ENCODE measurements at places on chromosomes 1 and 21.

DNA sequence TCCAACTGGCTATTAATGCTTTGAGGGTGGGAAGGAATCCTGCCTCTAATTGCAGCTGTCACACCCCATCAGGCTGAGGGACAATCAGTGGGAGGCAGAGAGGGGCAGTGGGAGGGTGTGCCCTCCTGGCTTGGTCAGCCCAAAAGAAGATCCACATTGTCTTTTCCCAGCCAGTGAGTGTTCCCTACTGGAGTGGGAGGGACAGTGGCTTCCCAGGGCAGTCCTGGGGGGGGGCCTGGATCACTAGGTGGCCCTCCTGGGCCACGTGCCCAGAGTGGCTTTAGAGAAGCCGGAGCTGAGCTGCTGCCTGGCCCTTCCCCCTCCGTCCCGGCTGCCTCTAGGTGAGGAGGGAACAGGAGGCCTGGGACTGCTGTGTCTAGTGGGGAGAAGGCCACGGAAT, 14.0 kb downstream of the INKA2 start:
- peak; percentile 76 for DNase-seq

DNA sequence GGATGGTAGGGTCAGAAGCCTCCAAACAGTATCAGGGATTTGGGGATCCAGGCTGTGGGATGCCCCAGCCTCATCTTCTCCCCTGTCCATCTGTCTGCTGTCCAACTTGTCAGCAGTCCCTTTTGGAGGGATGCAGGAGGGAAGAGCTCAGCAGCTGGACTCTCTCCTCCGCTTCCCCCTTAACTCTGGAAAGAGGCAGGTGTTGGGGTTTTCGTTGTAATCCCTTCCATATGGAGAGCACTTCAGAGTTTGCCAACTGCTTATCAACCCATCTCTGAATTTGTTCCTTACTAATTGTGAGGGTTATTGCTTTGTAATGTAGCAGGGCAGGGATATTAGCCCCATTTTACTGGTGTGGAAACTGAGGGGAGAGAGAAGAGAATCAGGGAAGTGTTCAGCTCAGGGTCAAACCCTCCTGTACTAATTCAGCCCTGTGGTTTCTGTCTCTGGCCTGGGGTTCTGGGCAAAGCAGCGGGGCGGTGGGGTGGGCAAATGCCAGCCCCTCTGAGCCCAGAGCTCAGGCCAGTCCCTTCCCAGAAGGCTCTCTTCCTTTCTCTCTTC, 3.2 kb downstream of the CITED4 start:
- no peak for DNase-seq

DNA sequence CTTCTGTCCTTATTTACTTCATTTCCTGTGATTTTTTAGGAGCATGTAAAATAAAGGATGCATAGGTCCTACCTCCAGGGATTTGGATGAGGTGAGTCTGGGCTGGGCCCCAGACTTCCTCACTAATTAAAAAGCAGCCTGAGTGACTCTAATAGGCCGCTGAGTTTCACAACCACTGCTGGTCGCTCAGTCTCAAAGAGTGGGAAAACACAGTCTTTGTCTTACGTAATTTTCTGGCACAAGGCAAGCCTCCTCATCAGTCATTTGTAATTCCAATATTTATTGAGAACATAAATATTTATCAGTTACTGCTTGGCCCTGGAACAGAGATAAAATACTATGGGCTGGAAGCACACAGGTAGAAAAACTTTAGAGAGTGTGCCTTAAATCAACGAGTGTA, 195.4 kb upstream of the RUNX1 start:
- no peak for DNase-seq

GRCh38 chr1:175864625-175865024, 121.2 kb upstream of the TNR start:
- no peak for DNase-seq

DNA sequence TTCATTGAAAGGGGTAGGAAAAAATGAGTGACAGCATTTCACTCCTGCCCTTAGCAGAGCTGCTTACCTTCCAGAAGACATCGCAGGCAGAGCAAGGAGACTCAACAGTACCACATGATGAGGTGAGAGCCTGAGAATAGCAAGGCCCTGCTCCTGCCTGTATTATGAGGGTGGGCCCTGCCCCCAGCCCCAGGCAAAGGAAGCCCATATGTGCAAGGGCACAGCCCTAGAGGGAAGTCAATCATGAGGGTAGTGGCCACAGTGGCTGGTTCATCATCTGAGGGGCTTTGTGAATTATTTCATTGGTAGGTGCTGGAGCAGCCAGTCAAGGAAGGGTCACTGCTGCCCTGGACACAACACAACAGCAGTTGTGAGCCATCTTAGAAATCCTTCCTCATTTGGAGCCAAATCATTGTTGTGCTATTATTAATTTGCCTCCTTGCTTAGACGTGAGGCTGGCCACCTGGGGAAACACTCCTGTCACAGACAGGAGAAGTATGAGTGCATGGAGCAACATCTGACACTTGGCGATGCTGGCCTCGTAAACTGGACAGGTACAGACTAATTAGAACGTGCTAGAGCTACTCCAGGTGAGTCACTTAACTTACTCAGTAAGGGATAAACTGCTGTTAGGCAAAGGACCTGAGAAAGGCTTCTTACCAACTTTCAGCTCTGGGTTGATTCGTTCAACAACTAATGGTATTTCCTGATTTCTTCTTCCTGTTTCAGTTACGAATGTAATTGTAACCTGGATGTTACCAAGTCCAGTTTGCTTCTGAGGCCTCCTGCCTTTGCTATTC, 22.7 kb upstream of the ACBD6 start:
- no peak for DNase-seq

GRCh38 chr1:80365359-80366021, 1359.0 kb upstream of the ADGRL4 start:
- DNase-seq = no peak

DNA sequence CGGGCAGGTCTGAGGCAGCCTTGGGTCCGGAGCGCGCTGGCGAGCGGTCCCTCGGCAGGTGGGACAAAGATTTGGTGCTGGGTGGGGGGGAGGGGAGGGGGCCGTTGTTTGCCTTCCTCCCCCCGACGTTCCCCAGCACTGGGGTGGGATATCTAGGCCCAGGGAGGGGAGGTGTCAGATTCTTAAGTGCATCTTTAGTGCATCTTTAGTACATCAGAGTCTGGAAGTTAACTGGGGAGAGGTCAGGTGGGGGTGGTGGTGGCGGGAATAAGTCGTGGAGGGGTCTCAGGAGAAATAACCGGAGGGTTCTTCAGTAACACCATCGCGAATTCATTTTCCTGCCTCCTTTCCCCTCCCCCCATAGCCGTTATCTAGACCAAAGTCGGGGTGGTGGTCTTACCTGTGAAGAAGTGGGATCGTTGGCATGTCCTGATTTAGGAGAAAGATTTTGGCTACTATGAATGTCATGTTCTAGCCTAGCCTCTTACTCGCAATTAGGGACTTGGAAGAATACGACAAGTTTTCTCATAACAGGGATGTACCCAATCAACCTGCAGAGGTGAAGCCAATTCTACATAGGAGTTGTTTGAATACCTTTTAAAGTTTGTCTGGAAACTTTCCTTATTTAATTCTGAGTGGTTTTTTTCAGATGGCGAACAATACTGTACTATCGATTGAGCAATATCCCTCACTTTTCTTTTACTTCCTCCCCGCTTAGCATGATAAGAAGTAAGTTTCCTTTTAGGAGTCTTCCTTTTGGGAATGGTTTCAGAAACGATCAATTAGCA, 886 bp downstream of the ZMYM4 start:
- no peak for DNase-seq

DNA sequence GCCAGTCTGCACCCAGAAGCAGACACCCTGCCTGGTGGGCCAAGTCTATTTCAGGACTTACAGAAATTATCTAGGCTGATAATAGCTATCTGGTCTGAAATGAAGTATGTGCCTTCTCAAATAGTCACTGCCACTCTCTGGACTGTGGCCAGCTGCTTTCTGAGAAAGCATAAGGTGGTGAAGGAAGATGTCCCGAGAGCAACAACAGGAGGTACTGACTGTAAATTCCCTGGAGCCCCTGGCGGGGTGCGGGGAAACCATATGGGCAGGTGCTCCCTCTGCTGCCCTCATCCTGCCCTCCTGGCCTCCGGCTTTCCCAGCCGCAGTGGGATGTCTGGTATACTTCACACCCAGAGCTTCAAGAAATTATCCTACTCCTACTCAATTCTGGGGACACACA, 86.8 kb downstream of the TGFBR3 start:
- DNase-seq = no peak

- DNase-seq = no peak
Measured at GRCh38 chr1:37064039-37064438, 29.7 kb upstream of the GRIK3 start.

- no peak for DNase-seq
Measured at GRCh38 chr1:158116311-158117167, 64.2 kb upstream of the CD1D start.

DNA sequence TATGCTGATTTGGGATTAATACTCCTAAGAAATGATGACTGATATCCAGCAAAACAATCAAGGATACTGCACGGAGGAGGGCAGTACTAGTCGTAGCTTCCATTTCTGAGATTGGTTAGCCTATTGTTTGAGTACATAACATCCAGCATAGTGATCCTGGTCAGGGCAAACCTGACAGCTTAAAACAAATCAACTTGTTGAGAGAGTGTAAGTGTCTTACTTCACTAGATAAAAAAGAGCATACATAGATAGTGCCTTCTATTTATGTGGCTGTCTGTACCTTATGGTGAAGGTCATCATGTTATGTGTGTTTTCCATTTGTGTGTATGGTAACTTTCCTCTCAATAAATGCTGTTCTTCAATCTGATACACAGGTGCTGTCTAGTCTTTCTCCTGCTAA, 228.4 kb downstream of the PTGER3 start:
- no peak for DNase-seq

DNA sequence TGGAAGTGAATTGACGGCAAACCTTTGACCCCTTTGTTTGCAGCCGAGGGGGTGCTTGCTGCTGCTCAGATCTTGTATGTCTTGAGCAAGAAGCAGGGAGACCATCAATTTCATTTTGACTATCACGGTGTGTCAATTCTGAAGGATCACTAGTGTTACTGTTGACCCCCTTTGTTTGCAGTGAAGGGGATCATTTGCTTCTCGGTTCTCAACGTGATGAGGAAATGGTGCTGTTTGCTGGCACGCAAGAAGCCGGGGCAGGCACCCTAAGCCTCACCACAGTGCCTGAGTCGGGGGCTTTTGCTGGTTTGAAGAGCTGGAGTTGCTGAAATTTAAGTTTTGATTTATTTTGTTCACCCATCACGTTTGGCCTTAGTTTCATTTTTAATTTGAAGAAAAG, 7.5 kb downstream of the RBM15 start:
- DNase-seq = peak; percentile 39

- DNase-seq = peak; percentile 23
Measured at GRCh38 chr1:217425422-217425821, 205.5 kb downstream of the GPATCH2 start.

DNA sequence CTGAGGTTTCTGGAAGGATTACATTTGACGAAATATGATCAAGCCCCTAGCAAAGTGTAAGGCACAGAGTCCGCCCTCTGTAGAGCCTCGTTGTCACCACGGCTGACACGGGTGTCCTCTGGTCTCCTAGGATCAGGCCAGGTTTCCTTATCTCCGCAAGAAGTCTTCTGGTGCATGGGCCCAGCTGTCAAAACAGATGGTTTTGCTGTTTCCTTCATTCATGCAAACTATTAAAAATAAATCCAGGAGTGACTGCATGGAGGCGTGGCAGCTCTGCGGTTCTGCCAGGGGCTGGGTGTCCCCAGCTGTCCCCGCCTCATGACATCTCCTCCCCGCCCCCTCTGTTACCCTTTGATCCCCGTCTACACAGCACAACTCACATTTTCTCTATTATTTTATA, 209.0 kb downstream of the DYRK1A start:
- DNase-seq = no peak

All from neural progenitor cell (in vitro differentiated cells).